ENCODE measurements at places on chromosomes 5 and 9. TPM values are rescaled to one million over a fixed set of nuclear protein-coding genes. Genes with fewer than 3 reads are reported as not detected.

DNA sequence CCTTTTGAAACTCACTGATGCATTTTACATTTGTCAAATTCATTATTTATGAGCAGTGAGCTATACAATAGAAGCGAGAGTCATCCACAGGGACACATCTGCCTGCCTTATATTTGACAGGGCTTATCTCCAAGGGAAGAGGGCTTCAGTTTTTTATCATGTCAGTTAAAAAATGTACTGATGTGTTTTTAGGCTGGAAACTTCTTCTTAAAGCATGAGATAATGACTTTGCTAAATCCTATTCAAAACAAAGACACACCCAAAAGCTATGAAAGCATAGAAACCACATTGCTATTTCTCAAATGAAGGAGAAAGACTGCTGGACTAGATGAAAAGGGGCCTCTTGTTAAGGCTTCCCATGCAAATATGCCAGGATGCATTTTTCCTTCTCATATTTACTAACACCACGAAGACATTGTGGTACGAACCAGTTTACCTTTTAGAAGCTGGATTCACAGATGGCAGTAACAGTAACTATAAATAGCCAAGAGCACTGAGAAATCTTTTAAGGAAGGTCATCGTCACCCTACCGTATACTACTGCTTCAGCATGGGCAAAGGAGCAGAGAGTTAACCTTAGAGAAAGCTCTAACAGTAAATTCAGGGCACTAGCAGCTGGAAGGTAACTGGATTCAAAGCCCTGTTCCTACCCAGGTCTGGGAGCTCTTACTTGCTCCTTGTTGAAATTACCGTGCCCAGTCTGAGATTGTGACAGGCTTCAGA is 86.3 kb upstream of the IFNK start:
- DNase-seq, result no peak

CARD6 gene
- 9.1 TPM for total RNA-seq

GRCh38 chr5:57718155-57718554 is 235.5 kb upstream of the ACTBL2 start:
- no peak for DNase-seq

GNA14 gene
- total RNA-seq, result 5.2 TPM

DNA sequence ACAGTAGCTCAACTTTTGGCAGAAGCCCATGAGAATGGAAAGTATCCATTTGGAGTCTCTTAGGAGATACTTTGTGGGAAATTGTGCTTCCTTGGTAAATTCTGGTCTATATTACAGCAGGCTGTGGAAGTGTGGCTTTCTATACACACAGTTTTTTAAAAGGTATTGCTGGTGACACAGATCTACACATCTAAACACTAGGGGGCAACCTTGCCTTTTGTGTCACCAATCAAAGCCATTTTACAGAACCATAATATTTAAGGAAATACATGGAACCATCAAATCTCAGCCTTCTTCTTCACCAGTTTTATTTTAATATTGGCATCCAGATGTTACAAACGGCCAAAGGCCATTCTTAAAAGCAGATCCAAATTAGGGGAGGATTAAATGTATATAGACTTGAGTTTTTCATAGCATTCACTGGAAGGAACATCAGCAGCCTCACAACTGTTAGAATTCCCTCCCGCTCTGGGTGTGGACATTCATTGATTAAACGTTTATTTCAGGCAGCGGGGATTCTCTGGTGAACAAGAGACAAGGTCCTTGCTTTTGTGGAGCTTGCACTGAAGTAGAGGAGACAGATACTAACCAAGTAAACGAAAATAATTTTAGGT is 132.4 kb upstream of the EPB41L4A start:
- DNase-seq, result no peak

SPOCK1 gene
- 139 TPM for total RNA-seq

GRCh38 chr9:73577848-73578247 is 426.2 kb downstream of the ANXA1 start:
- no peak for DNase-seq

GRCh38 chr5:17151686-17152085 is 65.7 kb upstream of the BASP1 start:
- no peak for DNase-seq

CCDC152 gene
- 3.9 TPM for total RNA-seq

All from right cardiac atrium (tissue), 5 donors.